Lung microvascular endothelial cell (primary cell): ENCODE measurements at places on chromosomes 3 and 15. TPM values are rescaled to one million over a fixed set of nuclear protein-coding genes. Genes with fewer than 3 reads are reported as not detected.

DNA sequence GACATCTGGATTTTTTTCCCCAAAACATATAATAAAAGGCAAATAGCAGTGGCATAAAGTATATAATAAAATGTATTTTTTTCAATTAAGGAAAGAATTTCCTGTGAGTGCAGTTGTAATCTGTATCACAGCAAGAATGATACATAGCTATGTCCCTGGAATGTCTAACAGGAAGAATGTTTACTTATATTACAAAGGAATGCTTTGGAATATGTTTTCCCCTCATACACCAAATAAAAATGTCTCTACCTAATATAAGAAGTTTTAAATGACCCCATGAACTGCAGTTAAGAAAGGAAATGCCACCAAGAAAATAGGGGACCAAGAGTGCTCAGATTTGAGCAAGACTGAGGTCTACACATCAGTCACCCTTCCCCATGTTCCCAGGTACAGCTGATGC, 38.0 kb upstream of the ATP11B start:
- peak; percentile 26 for DNase-seq

- DNase-seq, result no peak
Observed at GRCh38 chr15:78205337-78205736, 29.0 kb downstream of the ACSBG1 start.

- DNase-seq, result no peak
Observed at GRCh38 chr3:23113455-23114171, 89.5 kb upstream of the UBE2E2 start.

- DNase-seq, result no peak
Observed at GRCh38 chr15:97729270-97729669, 231.2 kb upstream of the ARRDC4 start.

DNA sequence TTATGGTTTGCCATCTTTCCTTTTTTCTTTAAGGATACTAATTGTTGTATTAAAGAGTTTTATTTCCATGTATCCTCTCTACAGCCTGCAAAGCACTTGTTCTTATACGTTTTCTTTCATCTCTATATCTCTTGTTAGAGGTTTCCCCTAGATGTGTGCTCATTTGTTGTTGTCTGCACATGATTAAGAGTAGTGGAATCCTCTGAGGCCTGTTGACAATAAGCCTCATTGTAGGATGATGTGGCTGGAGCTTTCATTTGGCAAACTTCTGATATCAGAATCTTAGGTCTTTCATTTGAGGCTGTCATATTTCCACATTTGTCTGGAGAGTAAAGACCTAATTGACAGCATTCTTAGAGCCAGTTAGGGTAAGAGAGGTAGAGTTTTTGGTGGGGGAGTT, 506.0 kb downstream of the DIPK2A start:
- DNase-seq, result no peak

DNA sequence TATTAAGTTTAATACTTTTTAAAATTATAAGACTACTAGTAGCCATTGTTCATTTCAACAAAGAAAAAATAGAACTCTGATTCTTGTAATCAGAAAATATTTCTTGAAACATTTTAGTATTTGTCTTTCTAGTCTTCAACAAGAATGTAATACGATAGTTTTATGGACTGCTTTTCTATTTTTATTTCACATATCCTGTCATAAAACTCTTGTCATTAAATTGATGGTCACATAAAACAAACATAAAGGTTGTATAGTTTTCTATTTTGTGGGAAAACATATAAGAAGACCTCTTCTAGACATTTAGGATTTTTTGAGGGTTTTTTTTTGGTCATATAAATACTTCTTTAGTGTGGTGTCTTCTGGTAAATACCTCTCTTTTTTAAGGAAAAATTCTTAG, 62.4 kb downstream of the ATP2C1 start:
- DNase-seq, result no peak

DNA sequence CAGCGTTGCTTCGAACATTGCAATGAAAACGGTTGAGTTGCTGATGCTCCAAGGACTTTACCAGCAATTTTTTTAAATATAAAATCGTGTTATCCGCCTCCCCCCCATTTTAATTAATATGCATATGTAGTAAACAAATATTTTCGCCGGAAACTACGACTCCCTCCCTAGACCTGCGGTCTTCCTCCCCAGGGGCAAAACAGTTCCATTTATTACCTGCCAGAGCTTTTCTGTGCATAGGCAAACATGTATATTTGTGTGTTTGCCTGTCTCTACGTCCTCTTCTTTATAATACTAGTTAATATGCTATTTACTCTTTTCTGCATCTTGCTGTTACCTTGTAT, 593 bp upstream of the RSL24D1 start:
- no peak for DNase-seq

GRCh38 chr3:20405744-20406143, 219.7 kb upstream of the SGO1 start:
- no peak for DNase-seq

- DNase-seq, result peak; percentile 24
Observed at GRCh38 chr3:8755564-8756237, 13.7 kb downstream of the OXTR start.

- no peak for DNase-seq
Observed at GRCh38 chr3:151047636-151048035, 37.8 kb upstream of the MED12L start.

- no peak for DNase-seq
Observed at GRCh38 chr15:25712192-25712960, 150.8 kb downstream of the ATP10A start.

GRCh38 chr3:36603423-36603822, 160.9 kb downstream of the DCLK3 start:
- no peak for DNase-seq

DNA sequence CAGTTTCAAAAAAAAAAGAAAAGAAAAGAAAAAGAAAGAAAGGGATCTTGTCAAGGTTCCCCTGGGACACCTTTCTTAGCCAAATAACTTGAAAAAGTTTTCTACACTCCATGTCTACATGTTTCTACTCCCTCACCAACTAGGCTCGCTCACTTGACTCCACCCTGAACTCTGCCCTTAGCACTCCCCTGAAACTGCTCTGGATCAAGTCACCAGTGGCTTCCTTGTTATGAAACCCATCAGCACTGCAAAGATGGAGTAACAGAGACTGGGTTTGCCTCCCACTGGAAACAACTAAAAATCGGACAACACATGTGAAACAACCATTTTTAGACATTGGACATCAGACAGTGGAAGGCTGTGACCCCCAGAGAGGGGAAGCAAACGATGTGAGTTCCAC, 36.8 kb downstream of the TMEM40 start:
- no peak for DNase-seq

GRCh38 chr15:27353856-27354255, 382.9 kb downstream of the GABRG3 start:
- DNase-seq, result peak; percentile 4

DNA sequence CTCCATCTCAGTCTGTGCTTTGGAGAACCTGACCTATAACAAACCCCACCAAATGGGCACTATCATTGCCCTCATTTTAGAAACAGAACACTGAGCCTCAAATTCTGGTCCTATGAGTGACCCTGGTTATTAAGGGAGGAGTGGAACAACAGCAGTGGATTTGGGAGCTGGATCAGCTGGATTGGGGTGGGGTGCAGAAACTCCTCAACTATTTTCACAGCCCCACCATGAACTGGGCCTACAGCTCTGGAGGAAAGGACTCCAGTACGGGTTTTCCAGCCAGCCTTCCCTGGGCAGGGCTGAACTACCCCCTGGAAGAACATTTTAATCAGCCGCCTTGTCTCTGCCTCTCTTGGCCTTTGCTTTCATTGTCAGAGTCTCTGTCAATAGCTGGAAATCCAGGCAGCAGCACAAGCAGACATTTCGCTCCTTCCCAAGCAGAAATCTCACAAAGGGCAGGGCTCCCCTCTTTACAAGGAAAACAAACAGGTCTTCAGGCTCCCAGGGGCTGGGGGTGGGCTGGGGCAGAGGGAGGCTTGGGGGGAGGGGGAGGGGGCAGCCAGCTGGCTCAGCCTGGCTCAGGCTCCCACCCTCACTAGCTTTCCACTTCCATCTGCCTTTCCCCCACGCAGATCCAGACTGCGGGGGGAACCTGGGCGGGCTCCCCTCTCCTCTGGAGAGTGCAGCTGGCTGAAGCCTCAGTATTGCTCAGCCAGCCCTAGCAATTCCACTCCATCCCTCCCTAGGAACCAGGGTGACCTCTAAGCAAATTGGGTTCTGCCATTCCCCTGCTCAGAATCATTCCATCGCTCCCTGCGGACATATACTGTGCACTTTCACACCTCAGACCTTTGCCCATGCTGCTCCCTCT, 13.7 kb upstream of the TLE3 start:
- DNase-seq, result peak; percentile 78

DNA sequence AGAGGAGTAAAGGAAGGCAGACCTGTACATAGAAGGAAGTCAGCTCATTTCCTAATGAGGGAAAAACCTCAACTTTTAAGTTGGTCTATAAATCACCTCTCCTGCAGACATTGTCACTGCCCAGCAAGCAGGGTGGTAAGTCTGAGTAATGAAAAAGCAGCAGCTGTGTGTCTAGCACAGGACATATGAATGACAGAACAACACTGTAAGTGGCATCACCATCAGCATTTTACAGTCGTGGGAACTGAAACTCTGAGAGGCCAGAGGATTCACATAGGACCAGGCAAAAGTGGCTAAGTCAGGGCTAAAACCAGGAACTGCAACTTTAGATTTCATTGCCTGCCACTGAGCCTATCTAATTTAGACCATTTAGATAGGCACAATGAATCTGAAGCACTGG, 235.6 kb downstream of the CLSTN2 start:
- DNase-seq, result no peak

DNA sequence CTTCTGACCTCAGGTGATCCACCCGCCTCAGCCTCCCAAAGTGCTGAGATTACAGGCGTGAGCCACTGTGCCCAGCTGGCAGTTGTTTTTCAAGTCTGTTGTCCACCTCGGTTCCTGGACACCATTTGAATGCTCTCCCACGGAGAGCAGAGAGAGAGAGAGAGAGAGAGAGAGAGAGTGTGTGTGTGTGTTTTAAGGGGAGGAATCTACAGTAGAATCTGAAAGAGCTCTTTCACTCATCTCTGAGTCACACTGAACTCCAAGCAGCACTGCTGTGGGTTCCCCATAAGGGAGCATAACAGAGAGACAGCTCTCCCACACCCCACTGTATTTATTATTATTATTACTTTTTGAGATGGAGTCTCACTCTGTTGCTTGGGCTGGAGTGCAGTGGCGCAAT, 156.6 kb downstream of the RPLP1 start:
- DNase-seq, result no peak

DNA sequence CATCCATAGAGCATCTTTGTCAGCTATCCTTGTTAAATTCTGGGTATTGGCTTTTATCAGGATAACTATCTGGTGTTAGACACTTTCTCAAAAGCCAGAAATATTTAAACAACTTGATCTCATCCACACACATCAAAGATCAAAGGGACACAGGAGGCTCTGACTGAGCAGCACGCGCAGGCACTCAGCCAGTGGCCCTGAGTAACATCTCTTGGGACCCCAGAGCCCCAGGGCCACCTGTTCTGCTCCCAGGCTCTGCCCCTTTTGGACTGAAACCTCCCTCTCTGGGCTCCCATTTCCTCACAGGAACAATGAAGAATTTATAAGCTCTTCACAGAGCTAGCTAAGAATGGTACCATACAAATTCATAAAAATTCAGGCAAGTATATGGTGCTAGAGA, 16.1 kb downstream of the ATP10A start:
- DNase-seq, result no peak

DNA sequence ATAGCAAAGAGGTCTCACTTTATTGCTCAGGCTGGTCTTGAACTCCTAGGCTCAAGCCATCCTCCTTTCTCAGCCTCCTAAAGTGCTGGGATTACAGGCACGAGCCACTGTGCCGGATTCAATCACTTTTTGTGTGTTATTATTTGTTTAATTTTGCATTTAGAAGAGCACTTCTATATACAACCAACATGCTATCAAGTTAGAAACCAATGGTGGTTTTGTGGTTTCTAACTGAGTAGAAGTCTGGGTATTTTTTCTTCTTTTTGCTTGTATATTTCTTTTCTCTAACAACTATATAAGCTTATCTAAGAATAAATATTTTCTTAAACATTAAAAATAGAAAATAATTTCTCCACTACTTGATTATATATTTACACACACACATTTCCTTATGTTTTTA, 86.7 kb downstream of the PEAK1 start:
- no peak for DNase-seq

Gene CHRD
- 0.20 and 0.22 TPM in 2 replicates for total RNA-seq

Gene NCK1
- 45.5 and 108 TPM in 2 replicates for total RNA-seq

Gene GCNT3
- total RNA-seq, result not detected in 2 replicates

Gene FETUB
- total RNA-seq, result not detected in 2 replicates

Gene CCR4
- not detected in 2 replicates for total RNA-seq

Gene PLSCR2
- not detected in 2 replicates for total RNA-seq

Gene NPAP1
- not detected in 2 replicates for total RNA-seq

Gene TRIM59
- 9.9 and 13.1 TPM in 2 replicates for total RNA-seq
